Activated T-helper 1 cell treated with Interleukin-2 at 50 U/mL for 16 hours (primary cell): ENCODE measurements at places on chromosomes 13 and 19.
A peak's percentile ranks its signal among the peaks of the same experiment; 100 is the strongest.

GRCh38 chr13:98398581-98398980 is 178.3 kb downstream of the STK24 start:
- DNase-seq, result no peak

DNA sequence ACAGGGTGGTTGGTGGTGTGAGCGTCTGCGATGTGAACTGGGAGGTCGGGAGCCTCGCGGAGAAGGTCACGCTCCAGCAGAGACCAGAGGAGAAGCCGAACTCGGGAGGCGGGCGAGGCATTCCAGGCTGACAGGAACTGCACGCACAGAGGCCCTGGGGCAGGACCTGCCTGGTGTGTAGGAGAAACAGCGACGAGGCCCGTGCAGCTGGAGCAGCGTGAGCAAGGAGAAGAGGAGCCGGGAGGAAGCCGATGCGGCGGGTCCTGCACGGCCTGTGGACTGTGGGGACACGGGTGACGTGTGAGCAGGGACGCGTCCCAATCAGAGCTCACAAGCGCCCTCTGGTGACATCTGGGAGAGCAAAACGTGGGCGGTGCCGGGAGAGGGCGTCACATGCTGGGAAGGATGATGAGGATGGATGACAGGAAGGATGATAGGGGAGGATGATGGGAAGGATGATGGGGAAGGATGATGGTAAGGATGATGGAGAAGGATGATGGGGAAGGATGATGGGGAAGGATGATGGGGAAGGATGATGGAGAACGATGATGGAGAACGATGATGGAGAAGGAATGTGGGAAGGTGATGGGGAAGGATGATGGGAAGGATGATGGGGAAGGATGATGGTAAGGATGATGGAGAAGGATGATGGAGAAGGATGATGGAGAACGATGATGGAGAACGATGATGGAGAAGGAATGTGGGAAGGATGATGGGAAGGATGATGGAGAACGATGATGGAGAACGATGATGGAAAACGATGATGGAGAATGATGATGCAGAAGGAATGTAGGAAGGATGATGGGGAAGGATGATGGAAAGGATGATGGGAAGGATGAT is 16.1 kb upstream of the MADCAM1 start:
- DNase-seq, result peak; percentile 22

GRCh38 chr13:31209172-31209840 is 9.5 kb downstream of the B3GLCT start:
- DNase-seq, result no peak

DNA sequence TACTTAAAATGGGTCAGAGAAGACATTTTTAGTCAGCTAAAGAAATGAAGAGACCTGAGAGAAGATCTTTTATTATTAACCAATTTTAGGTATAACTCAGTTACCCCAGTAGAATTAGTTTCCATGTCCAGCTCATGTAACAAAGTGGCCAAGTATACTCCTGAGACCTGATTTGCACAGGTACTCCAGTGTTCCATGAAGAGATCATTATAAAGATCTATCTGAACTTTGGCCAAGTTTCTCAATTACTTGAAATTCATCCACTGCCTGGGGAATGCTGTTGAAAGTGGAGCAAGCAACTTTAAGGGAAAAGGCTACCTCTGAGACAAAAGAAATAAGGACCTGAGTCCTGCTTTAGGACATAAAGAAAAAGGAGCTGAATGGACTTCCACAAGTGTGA is 47.0 kb downstream of the EDNRB start:
- no peak for DNase-seq

GRCh38 chr19:36685835-36686234 is 1.6 kb upstream of the ZNF567 start:
- DNase-seq, result no peak

GRCh38 chr19:51980116-51980736 is 6.4 kb downstream of the ZNF350 start:
- no peak for DNase-seq

GRCh38 chr13:31330236-31330635 is 130.5 kb downstream of the B3GLCT start:
- DNase-seq, result no peak

GRCh38 chr13:109226631-109227030 is 559.8 kb downstream of the IRS2 start:
- no peak for DNase-seq

- DNase-seq, result no peak
These were observed at the start of gene ICAM5 for GRCh38 chr19:10289836-10290356. TSS of gene ICAM5 (plus strand) at chr19:10289952. CDS start at chr19:10290044, 92 bp downstream.

DNA sequence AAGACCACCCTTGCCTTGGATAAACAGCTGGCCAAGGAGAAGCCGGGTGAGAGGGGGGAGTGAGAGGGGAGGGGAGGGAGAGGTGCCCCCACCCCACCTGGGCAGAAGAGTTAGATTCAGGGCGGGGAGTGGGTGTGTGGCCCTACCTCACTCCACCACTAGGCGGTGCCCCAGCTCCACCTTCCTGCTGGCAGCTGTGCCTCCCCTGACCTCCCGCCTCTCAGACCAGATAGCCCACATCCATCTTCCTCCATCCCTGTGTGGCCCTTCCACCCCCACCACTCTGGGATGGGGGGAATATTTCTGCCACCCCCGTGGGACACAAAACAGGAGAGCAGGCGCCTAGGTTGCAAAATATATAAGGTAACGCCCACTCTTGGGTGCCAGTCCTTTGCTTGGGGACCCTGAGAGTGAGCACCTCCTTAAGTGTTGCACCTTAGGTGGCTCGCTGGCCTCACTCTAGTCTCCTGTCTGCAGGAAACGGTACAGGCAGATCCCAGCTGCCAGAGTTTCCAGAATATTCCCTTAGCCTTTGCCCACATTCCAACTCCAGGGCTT is 13.8 kb upstream of the EHD2 start:
- no peak for DNase-seq

DNA sequence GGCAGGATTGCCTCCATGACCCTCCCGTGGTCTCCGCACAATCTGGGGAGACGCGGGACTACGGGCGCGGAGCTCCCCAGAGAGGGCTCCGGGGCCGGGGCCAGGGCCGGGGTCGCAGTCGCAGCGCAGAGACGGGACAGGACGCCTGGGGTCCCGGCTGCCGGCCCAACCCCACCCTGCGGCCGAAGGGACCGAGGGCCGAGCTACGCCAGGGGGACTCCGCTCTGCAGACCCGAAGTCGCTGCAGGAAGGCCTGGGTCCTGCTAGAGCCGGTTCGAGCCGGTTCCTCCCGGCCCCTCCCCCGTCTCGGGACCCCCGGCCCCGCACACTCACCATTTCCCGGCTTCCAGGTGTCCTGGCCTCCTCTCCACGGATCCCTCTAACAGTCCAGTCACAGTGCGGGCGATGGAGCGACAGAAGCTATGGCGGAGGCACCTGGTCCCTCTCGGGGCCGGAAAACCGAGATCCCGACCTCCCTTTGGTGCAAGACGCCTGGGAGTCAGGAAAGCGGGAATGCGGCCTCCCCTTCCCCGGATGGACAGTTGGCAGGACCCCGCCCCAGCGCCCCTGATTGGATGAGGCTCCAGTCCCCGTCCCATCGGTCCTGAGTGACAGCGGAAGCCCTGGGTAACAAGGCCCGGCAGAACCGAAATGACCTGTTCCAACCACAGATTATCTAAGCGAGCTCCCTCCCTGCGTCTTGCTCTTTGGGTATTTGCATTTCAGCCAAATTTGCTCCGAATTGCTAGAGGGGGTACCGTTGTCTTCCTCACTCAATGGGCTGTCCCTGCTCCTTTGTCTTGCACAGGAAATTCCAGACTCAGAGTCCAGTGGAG is at the start of gene ZNF625:
Gene ZNF625, minus strand, starts transcription at position 512 of the 836 bp plus-strand sequence. Its CDS starts 176 bp downstream, at position 336.
- no peak for DNase-seq

DNA sequence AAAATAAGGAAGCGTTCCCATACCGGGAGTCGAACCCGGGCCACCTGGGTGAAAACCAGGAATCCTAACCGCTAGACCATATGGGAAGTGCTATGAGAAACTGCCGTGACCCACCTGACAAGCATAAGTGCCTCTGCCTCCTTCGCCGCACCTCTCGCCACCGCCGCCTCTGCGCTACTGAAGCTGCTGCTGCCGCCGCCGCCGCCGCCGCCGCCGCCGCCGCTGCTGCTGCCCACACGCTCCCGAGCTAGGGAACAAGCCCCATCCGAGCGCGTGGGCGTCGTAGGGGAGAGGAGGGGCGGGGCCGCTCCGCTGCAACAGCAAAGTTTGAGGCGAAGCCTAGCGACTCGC is 610 bp upstream of the WBP4 start:
- peak; percentile 74 for DNase-seq
